ENCODE measurements at places on chromosomes 16 and 17.

GRCh38 chr16:86965331-86965730 lies 351.9 kb downstream of the C16orf95 start:
- no peaks in the 10 kb centered on the region for H3K27me3 ChIP-seq
- H3K4me1 ChIP-seq: no peaks in the 10 kb centered on the region
- no peak overlapping the region for H3K27ac ChIP-seq
- no peak overlapping the region for H3K4me3 ChIP-seq
- H3K36me3 ChIP-seq: no peaks in the 10 kb centered on the region
- no peak for DNase-seq

GRCh38 chr17:59485946-59486345 lies 79.5 kb upstream of the DHX40 start:
- no peak overlapping the region for H3K27ac ChIP-seq
- DNase-seq: no peak
- no peaks in the 10 kb centered on the region for H3K36me3 ChIP-seq
- no peak overlapping the region for H3K4me3 ChIP-seq
- peaks cover 4% of the 10 kb centered on the region for H3K4me1 ChIP-seq

DNA sequence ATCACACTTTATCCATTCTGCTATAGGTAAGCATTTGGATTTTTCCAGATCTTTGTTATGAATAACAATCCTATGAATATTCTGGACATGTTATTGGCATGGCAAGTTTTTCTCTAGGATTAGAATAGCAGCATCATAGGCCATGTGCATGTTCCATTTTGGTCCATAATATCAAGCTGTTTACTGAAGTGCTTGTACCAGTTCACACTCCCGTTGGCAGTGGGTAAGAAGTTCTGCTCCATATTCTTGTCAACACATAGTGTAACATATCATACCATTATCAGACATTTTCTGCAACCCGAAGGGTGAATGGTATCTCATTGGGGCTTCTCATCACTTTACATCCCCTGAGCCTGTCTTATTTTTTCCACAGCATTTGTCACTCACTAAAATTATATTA lies 661.9 kb upstream of the SALL1 start:
- no peak overlapping the region for H3K4me3 ChIP-seq
- H3K4me1 ChIP-seq: no peaks in the 10 kb centered on the region
- H3K27me3 ChIP-seq: no peaks in the 10 kb centered on the region
- H3K36me3 ChIP-seq: no peaks in the 10 kb centered on the region

DNA sequence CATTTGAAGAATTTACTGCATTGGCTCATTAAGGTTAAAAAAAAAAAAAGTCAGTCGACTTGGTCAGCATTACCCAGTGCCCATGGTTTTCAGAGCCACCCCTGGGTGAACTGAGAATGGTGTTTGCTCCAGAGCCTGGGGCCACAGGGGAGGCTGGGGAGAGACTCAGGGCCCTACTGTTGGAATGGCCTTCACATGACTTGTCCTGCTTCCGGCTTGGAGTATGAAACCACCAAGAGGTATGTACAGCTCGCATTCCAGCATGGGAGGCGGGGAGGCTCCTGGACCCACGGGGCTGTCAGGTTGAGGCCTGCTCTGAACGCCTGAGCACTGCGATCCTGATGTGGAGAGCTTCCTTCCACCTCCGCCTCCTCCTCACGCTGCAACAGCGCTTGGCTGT lies 36.8 kb downstream of the MSI2 start:
- H3K27ac ChIP-seq: no peak overlapping the region
- no peaks in the 10 kb centered on the region for H3K36me3 ChIP-seq
- H3K4me3 ChIP-seq: no peak overlapping the region

DNA sequence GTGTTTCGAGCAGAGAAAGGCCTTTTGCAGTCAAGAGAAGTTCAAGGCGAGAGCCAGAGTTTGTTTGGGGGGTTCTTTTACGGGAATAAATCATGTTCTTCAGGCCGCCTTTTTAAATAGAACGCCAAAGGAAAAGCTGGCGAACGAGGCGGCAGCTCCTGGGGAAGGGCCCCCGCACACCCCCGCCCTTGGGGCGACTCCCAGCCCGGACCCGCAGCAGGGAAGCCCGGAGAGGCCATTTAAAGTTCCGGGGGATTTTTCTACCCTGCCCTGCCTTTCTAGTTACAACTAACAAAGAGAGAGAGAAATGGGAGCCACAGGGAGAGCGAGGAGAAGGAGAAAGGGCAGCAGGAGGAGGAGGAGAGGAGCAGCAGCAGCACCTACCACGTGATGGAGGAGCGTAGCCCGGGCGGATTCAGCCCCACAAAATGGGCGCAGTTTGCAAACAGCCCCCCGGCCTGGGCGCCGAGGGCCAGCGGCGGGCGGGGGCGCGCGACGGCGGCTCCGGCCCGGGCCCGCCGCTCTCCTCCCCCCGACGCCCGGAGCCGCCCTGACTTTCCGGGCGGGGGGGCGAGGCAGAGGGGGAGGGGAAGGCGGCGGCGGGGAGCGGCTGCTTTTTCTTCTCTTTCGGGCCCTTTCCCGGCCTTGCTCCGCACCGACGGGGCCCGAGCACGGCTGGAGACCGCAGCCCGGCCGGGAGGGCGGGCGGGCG lies 634 bp downstream of the KANSL1 start:
- peaks cover 55% of the 10 kb centered on the region for H3K4me1 ChIP-seq
- no peaks in the 10 kb centered on the region for H3K36me3 ChIP-seq
- peak overlapping the region; percentile 100 for H3K27ac ChIP-seq
- DNase-seq: peak; percentile 88
- peak overlapping the region; percentile 72 for H3K4me3 ChIP-seq

DNA sequence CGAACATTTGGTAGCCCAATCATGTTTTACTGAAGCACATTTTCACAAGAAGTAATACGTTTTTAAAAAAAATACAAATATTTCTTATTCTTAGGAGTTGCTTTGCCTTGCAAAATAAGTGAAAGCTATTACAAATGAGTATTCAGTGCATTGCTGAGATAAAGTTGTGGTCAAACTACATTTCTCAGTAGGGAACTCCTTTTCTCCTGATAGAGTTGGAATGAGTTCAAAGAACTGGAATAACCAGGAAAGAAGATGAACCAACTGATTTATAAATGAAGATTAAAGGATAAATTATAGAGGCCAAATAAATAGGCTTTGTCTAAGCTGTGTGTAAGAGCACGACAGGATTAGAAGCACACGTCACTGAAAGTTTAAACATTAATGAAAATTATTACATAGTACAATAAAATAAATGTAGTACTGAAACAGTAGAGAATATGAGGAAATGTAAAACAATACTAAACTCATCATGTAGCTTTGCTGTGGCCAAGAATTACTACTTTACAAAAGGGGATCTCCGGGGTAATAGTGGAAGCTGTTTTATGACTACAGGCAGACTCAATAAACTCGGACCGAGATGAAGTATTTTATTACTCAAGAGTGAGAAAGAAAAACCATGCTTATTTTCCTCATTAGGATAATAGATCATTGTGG lies 73.6 kb downstream of the KCNJ2 start:
- no peaks in the 10 kb centered on the region for H3K36me3 ChIP-seq
- no peak overlapping the region for H3K4me3 ChIP-seq
- no peaks in the 10 kb centered on the region for H3K27me3 ChIP-seq
- DNase-seq: no peak

Measured in vagina (tissue), 2 donors.